ENCODE measurements at places on chromosomes 7 and 10.

- no peak for DNase-seq
Measured at GRCh38 chr7:116062666-116063065, 32.1 kb upstream of the TFEC start.

DNA sequence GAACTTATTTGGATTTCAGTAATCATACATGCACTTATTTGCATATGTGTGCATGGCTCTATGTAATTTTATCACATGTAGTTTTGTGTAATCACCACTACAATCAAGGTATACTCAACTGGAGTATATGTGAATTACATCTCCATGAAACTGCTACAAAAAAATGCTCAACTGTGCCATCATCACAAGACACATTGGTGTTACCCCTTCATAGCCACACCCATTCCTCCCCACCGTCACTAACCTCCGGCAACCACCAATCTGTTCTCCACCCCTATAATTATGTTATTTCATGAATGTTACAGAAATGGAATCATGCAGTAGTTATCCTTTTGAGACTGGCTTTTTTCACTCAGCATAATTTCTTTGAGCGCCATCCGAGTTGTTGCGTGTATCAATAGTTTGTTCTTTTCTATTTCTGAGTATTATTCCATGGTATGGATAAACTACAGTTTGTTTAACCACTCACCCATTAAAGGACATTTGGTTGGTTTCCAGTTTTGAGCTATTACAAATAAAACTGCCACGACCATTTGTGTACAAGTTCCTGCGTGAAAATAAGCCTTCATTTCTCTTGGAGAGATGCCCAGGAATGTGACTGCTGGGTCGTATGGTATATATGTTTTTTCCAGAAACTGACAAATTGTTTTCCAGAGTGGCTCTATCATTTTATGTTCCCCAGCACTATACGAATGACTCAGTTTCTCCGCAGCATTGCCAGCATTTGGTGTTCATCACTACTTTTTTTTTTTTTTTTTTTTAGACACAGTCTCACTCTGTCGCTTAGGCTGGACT lies 11.3 kb upstream of the SMO start:
- no peak for DNase-seq

DNA sequence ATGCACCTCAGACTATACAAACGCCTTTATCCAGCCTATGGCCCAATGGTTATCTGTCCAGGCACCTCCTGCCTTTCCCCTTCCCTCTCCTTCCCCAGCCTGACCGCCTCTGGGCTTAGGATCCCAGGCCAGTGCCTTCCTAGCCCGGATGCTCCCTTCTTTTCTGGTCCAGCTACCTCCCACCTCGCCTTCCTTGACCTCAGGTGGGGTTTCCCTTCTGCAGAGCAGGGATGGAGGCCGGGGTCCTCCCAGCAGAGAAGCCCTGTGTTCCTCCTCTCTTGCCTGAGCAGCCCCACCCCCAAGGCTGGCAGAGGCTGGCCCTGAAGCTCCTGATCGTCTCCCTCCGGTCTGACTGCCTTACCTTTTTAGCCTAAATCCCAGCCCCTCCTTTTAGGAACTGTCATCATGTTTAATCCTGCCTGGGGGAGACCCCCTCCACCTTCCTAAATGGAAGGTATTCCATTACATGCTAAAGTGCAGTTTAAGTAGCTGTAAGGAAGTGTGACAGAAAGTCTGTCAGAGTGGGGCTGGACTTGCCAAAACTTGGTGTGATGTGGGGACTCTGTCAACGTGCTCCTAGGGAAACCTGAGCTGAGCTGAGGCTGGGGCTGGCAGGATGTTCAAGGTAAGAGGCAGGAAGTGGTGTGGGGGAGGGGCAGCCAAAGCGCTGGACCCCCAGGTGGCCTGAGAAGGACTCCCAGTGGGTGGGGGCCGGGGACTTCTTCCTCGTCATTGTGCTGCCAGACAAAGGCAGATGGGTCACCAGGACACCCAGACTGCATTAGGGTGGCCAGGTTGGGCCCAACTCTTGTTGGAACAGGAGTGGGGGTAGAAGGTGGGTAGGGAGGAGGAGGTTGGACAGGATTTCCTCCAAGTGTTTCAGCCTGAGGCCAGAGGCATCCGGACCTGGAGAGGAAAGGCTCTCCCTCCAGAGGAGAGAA lies 39.5 kb downstream of the LBX1 start:
- no peak for DNase-seq

DNA sequence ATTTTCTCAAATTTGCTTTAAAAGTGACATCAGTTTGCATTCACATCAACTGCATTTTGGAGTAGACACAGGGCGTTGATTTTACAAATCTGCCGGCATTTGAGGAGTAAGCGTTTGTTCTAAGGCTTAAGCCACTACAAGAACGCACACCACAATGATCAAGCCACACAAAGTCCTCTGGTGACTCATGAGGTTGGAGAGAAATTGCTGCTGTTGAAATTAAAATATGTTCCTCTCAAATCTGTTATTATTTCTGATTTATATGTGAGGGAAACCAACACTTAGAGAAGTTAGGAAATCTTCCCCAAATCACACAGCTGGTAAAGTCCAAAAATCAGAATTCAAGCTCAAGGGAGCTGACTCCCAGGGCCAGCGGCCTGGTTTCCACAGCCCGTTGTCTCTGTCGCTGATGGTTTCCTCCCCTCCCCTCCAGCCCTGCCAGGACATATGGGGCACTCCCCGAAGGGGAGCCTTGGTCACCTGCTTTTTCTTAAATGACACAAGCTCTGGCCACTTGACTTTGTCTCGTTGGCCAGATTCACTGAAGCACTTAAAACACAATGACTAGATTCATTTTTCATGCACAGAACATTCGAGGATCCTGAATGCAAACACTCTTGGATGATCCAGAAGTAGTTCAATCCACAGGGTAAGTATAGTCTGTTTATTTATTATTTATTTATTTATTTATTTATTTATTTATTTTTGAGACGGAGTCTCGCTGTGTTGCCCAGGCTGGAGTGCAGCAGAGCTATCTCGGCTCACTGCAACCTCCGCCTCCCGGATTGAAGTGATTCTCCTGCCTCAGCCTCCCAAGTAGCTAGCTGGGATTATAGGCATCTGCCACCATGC lies 29.2 kb upstream of the KLF6 start:
- no peak for DNase-seq

- DNase-seq = no peak
Measured at GRCh38 chr7:90994601-90995000, 269.6 kb upstream of the FZD1 start.

DNA sequence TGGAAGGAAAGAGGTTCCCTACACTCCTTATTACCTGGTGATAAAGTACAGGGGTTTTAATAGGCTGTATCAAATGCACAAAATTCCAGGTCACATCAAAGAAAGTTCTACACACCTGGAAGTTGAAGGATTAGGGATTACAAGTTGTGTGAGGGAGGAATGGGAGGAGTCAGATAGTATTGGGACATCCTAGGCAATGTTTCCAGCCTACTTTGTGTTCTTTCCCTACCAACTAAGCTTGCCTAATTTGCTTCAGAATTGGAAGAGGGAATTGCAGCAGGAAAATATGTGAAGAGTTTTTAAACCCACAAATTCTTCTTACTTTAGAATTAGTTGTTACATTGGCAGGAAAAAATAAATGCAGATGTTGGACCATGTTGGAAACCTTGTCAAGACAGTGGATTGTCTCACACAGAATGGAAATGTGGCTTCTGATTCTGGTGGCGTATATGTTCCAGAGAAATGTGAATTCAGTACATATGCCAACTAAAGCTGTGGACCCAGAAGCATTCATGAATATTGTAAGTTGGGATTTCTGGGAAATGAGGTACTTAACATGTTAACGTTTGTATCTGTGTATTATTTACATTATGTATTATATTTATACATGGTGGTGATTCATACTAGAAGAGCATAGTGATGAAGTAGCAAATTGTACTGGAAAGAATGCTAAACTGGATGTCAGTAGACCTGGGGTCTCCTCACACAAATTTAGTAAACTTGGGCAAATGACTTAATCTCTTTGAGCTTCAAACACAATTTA lies at the start of gene LIPM:
Gene LIPM, plus strand, starts transcription at position 208 of the 763 bp plus-strand sequence. Its CDS starts 167 bp downstream, at position 375.
- DNase-seq = no peak

DNA sequence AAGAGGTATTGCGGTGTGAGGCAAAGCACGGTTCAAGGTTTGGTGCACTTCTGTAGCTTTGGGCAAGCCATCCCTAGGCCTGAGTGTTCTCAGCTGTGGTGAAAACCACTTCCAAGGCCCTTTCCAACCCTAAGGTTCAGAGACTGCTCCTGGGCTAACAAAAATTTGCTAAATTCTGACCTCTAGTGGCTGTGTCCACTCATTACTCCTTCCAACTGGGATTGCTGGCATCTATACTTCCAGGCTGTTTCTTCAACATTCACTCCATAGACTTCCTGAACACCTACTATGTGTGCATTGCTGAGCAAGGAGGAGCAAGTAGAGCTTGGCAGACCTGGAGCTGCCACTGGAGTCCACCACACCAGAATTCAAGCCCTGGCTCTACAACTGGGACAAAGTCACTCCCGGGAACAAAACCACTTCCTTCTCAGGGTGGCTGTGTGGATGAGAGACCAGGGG lies 29.3 kb upstream of the SH3PXD2A start:
- no peak for DNase-seq

- no peak for DNase-seq
Measured at GRCh38 chr7:7641129-7641663, 644 bp downstream of the UMAD1 start.

DNA sequence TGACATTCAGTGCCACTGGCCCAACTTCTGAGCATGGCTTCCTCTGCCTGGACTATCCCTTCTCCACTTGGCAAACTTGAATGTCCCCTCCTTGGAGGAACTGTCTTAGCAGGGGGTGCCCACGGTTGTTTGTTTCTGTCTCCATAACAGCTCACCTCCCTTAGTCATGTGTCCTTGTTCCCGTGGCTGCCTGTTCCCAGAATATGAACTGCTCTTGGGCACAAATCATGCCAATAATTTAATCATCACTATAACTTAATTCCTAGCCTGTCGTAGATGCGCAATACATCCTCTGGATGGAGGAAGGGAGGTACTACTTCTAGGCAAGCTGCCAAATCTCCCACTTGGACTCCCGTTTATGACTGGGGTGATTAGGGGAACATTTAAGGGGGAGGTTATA lies 173.1 kb downstream of the MYOF start:
- no peak for DNase-seq

- DNase-seq = no peak
Measured at GRCh38 chr7:140060788-140061606, 1.8 kb downstream of the PARP12 start.

- DNase-seq = no peak
Measured at GRCh38 chr10:87622314-87623004, 37.2 kb upstream of the PAPSS2 start.

GRCh38 chr10:31921031-31921430 lies 7.6 kb downstream of the ARHGAP12 start:
- no peak for DNase-seq

DNA sequence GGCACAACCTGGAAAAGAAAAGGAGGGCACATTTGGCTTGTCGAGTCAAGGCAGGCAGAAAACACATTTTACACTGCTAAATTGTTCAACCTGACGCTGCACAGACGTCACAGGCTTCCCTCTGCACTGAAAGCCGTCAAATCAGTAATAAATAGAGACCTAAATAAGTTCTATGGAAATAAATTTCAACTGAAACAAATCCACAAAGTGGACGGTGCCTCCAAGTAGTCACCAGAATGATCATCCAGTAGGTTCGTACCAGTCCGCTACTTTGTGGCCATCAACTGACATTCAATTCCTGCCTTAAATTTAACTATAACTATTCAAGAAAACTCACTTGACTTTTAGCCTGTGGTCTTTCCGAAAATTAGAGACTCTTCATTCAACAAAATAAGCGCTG lies 49.0 kb downstream of the NPVF start:
- no peak for DNase-seq

- no peak for DNase-seq
Measured at GRCh38 chr10:100009283-100009792, 409 bp downstream of the DNMBP start.

DNA sequence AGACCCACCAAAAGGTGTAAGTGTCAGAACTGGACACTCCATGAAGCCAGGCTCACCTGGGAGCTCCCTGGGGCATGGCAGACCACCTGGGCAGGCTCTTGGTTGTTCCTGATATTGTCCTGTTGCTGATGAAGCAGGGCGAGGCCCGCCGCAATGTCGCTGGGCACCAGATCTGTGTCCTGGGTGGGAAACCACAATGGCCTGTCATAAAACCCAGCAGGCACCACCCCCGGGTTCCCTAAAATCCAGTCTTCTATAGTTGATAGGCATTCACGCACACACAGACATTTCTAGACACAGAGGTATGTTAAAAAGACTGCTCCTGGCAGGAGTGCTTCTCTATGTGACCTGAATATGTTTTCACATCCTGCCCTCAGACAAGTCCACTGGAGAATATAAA lies 15.0 kb downstream of the DAGLB start:
- no peak for DNase-seq

GRCh38 chr7:113331155-113331898 lies 213.0 kb upstream of the SMIM30 start:
- DNase-seq = no peak

DNA sequence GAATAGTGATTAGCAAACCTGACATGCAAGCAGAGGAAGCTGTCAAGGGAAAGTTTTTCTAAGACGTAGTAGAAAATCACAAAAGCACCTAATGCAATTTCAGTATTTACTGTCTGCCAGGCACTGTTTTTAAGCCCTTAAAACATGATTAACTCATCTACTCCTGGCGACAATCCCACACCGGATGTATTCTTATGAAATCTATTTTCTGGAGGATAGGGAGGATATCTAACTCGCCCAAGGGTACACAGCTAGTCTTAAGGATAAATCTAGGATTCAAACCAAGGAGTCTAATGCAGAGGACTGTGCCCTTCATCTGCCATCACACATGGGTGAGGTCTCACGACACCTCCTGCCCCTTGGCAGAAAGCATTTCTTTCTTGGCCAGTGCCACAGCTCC lies 47.8 kb upstream of the FIGNL1 start:
- no peak for DNase-seq

DNA sequence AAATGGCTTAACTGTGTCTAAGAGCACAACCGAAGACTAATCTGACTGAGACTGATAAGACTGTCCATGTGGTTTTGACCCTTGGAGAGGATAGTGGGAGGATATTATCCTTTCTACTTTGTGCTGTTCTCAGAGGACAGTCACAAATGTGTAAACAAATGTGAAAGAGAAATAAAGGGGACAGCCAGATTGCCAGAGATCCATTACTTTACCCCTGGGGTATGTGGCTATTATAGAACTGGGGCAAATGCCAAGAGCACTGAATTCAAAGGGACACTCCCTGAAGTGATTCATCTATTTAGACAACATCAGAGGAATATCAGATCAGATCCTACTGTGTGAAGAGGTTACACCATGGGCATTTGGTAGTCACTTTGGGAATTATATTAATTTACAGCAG lies 154.7 kb downstream of the RNLS start:
- DNase-seq = no peak

DNA sequence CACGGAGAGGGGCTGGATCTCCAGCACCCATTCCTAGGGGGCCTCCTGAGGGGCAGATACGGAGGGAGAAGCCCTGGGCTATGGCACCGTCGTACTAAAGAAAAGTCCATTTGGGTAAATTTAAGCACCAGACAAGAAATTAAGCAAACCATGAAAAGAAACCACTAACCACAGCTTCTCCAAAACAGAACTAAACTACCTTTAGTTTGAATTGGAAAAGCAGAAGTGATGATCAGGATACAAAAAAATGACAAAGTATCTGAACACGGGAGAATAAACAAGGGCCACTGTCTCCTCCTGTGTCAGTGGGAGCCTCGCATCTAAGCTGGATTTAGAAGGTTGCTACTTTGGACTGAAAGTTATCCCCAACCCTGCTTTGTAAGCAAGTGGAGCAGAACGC lies 69.1 kb downstream of the DIP2C start:
- DNase-seq = no peak

Measured in stimulated activated CD4-positive, alpha-beta T cell treated with anti-CD3 and anti-CD28 coated beads, Interleukin-1b, Interleukin-23, amount 100 ng/mL, for 4 hours (primary cell).